ENCODE measurements at places on chromosomes 6 and 20.

- DNase-seq: no peak
These were observed 34.4 kb upstream of the ARHGAP18 start for GRCh38 chr6:129744201-129744879.

DNA sequence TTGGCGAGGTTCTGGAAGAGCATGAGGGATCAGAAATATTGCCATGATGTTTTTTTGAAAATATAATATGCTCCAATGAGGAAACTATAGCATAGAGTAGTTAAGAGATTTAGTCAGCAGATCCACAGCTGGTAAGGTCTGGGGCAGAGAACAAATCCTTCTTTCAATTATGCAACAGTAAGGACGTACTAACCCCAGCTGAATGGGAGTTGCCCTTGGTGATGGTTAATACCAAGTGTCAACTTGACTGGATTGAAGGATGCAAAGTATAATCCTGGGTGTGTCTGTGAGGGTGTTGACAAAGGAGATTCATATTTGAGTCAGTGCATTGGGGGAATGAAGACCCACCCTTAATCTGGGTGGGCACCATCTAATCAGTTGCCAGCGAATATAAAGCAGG, 745.5 kb upstream of the NRSN1 start:
- no peak for DNase-seq

DNA sequence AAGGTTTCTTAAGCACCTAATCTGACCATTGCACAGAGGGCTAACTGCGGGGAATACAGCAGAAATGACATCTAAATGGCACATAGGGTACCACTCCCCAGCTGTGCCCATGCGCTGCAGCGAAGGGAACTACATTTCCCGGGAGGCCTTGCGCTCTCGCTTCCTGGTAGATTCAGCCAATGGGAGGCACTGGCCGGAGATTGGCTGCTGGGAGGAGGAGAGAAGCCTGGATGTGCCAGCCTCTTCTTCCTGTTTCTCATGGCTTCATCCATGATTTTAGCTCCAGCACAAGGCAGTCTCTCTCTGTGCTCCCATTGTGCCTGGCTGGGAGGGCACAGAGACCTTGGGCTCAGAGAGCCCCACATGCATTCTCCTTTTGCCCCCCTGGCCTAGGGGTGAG, 101.7 kb upstream of the FOXA2 start:
- no peak for DNase-seq

GRCh38 chr6:105178636-105179035, 1.2 kb downstream of the POPDC3 start:
- DNase-seq: no peak

- no peak for DNase-seq
These were observed 26.5 kb upstream of the MYCT1 start for GRCh38 chr6:152671171-152671570.

DNA sequence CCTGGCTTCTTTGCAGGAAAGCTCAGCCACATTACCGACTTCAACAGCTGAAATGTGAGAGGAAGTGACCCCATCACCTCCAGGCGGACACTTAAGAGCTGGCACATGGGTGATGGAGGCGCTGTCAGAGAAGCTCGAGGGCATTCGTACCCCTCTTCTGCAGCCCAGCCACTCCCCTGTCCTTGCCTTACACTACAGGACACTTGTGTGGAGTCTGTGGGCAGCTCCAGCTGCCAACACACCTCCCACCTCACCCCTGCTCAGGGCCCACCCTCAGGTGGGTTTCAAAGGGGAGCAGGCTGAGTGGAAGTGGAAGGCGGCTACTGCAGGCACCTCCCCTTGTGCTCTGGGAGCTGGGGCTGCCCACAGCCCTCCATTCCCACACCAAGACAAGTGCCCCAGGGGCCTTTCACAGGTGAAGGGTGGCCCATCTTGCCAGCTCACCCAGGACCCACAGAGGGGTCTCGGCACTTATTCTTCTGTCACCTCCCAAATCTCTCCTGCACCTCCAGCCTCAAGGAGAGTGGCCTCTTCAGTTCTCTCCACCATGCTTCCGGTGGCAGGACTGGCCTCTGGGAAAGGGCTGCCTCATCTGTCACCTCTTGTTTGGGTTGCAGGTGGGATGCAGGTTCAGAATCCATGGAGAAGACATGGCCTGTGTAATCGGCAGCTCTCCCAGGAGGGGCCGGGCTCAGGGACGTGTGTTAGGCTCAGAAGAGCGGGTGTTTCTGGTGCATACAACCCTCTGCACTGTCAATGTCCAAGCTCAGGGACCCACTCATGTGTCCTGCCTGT, 49.8 kb downstream of the IRF4 start:
- no peak for DNase-seq
